ENCODE measurements at places on chromosomes 6 and 20. TPM values are rescaled to one million over a fixed set of nuclear protein-coding genes. Genes with fewer than 3 reads are reported as not detected.

DNA sequence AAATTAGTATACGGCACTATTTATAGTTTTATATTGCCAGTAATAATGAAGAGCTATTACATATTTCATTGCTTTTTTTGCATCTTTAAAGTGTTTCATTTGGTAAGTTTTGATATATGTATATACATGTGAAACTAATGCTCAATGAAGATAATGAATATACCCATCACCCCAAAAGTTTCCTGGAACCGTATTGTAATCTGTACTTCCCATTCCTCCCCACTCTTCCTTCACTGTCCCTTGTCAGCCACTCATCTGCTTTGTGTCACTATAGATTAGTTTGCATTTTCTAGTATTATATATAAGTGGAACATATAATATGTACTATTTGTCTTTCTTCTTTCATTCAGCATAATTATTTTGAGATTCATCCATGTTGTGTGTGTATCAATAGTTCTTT lies 10.3 kb upstream of the TBC1D32 start:
- H3K27ac ChIP-seq, result no peak overlapping the region
- peaks cover 4% of the 10 kb centered on the region for H3K27me3 ChIP-seq
- no peak overlapping the region for H3K4me3 ChIP-seq
- no peaks in the 10 kb centered on the region for H3K36me3 ChIP-seq
- no peak for DNase-seq
- H3K4me1 ChIP-seq, result no peaks in the 10 kb centered on the region

Gene OPRM1
- total RNA-seq, result not detected

- H3K27me3 ChIP-seq, result peaks cover 8% of the 10 kb centered on the region
- no peak overlapping the region for H3K4me3 ChIP-seq
- no peaks in the 10 kb centered on the region for H3K4me1 ChIP-seq
- no peaks in the 10 kb centered on the region for H3K36me3 ChIP-seq
- no peak for DNase-seq
- H3K27ac ChIP-seq, result no peak overlapping the region
Observed at GRCh38 chr6:16244869-16245451, 6.6 kb downstream of the GMPR start.

Gene LAMA2
- total RNA-seq, result 0.47 TPM

GRCh38 chr6:170516783-170517616 lies 36.1 kb downstream of the PSMB1 start:
- H3K27ac ChIP-seq, result no peak overlapping the region
- H3K4me3 ChIP-seq, result peak overlapping the region; percentile 33

DNA sequence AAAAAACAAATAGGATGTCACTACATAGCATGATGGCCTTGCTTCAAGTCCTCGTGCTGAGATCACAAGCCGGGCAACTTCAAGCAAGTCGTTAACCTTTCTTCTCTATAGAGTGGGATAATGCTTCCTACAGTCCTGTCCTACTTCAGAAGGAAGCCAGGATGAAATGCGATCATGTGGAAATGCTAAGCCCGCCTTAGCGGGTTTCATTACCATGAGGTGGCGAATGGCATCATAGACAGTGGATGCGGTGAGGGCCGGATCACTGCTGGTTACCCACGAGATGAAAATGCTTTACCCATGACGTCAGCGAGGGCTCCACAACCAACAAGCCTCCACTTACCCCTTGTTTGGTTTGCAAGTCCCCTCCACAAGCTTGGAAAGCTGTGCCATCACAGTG lies 206.4 kb downstream of the TBXT start:
- H3K27me3 ChIP-seq, result no peaks in the 10 kb centered on the region
- H3K4me1 ChIP-seq, result no peaks in the 10 kb centered on the region
- DNase-seq, result no peak

- H3K27me3 ChIP-seq, result no peaks in the 10 kb centered on the region
- no peaks in the 10 kb centered on the region for H3K4me1 ChIP-seq
- DNase-seq, result no peak
- no peak overlapping the region for H3K4me3 ChIP-seq
- H3K36me3 ChIP-seq, result no peaks in the 10 kb centered on the region
Observed at GRCh38 chr6:122042380-122042779, 357.1 kb upstream of the HSF2 start.

DNA sequence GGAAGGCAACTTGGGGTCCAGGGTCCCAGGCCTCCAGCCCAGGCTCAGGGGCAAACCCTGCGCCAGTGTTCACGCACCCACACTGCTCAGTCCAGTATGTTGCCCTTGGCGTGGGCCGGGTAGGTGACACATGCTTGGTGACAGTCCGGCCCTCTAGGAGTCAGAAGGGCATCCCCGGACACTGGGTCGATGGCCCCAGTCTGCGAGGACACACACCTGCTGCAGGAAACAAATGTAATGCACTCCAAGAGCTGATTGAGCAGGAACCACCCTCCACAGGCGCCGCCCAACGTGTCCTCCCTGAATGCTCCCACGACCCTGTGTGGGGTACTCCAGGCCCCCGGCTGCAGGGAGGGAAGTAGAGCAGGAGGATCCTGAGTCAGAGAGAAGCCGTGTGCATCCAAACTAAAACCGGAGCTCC lies 160.7 kb downstream of the DLL1 start:
- H3K4me3 ChIP-seq, result no peak overlapping the region
- H3K36me3 ChIP-seq, result no peaks in the 10 kb centered on the region
- no peaks in the 10 kb centered on the region for H3K4me1 ChIP-seq
- no peaks in the 10 kb centered on the region for H3K27me3 ChIP-seq
- H3K27ac ChIP-seq, result no peak overlapping the region

DNA sequence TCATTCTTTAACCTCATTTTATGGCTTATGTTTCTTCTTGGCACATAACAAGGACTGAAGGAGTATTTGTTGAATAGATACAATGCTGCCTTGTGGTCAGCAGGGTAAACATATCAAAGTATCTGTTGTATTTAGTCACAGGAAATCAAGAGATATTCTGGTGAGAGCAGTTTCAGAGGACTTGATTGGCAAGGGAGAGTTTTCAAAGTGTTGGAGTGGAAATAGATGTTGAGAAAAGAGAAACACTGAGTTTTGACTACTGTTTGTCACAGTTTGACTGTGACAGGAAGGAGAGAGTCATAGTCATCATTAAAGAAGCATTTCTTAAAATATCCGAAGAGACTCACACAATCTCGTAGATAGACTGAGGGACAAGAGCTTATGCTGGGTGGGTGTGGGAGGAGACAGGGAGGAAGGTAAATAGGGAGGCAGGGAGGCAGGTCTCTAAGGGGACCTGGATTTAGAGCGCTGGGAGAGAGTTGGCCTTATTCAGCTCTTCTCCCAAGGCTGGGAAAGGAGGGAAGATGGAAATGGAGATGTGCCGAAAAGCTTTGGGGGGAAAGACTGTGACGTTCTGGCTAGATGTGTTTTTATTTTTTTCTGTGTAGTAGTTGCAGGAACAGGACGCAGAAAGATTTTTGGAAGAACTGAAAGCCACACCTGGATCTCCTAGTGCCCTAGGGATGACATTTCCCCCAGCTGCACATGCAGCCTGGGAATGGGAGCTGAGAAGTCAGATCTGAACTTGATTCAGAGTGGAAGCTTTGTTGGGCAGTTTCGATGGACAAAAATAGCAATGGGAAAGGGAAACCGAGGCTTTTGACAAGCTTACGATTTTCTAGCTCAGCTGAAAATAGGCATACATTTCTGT lies 65.0 kb upstream of the IFNGR1 start:
- no peak overlapping the region for H3K27ac ChIP-seq
- H3K4me3 ChIP-seq, result no peak overlapping the region
- peaks cover 6% of the 10 kb centered on the region for H3K27me3 ChIP-seq
- no peaks in the 10 kb centered on the region for H3K4me1 ChIP-seq
- no peaks in the 10 kb centered on the region for H3K36me3 ChIP-seq

Gene GMPR
- 1.8 TPM for total RNA-seq
